Stimulated activated CD4-positive, alpha-beta T cell treated with anti-CD3 and anti-CD28 coated beads, TNF-alpha, amount 100 ng/mL, for 4 hours (primary cell): ENCODE measurements at places on chromosomes 2 and 18.

- peak; percentile 40 for DNase-seq
Measured at GRCh38 chr2:109143214-109144187, 14.5 kb downstream of the SH3RF3 start.

DNA sequence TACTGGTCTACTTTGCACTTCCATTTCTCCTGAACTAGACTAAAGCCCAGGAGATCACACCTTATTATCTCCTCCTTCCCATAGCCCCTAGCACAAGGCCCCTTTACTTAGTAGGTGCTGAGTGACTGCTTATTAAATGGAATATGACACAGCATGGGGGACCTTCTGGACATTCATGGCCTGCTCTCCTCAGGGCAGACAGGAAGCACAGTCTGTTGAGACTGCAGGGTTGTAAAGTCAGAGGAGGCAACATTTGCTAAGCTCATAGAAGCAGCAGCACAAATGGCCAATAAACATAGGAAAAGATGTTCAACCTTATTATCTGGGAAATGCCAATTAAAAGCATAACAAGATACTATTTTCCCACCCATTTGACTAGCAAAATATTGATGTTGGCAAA is 75.3 kb downstream of the DNMT3A start:
- DNase-seq: no peak

GRCh38 chr2:178912416-178913048 is 105.3 kb upstream of the TTN start:
- DNase-seq: no peak

GRCh38 chr18:33269223-33269622 is 171.3 kb downstream of the CCDC178 start:
- no peak for DNase-seq

GRCh38 chr2:182715121-182715891 is 751 bp upstream of the DNAJC10 start:
- DNase-seq: no peak

- DNase-seq: no peak
Measured at GRCh38 chr2:12931186-12931844, 214.6 kb downstream of the TRIB2 start.

GRCh38 chr18:75790111-75790510 is 362.6 kb upstream of the SMIM21 start:
- DNase-seq: no peak

DNA sequence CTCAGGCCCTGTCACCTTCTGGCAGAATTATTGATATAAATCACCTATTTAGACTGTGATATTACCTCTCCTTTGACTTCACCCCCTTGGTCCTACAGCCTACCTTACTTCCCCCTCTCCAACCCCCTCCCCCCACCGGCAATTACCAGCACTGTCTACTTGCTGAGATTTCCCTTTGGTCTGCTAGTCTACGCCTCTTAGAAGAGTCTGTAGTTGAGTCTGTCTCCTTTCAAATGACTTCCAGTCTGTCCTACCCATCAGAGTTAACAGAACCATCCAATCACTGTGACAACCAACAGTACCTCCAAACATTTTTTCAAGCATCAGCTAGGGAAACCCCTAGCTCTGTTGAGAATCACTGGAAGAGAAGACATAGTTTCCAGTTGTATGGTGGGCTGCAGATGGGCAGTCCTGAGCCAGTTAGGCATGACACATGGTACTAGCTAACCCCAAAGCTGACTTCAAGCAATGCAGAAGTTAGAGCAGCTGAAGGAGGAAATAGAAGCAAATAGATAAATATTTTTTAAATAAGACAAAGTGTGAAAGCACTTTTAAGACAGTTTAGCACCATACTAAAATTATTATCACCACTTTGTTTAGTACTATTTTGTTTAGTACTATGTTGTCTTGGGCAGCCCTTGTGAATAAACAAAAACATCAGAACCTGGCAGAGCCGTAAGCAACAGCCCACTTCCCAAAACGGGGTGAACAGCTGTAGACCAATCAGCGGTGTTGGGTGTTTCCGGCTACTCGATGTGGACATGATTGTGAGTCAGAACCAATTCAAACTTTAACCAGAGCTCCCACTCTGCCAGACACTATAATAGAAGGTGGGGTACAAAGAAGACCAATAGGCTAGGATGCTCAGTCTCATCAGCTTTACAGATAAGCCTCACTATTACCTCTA is 2.7 kb upstream of the ASNSD1 start:
- DNase-seq: no peak

GRCh38 chr2:174996622-174997021 is 8.6 kb downstream of the CHN1 start:
- no peak for DNase-seq

DNA sequence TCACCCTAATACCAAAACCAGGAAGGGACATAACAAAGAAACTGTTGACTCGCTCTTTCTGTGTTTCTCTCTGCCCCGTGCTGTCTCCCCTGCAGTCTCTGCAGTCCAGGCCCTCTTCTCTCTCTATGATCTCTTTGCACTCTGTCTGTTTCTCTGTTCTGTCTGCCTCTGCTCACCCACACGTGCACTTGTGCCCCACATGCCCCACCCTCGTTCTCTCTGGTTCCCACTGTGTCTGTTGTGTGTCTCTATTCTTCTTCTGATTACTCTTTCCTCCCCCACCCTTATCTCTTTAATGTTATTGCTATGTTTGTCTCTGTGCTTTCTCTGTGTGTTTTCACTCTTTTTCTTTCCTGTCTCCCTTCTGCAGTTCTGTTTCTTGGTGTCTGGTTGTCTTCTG is 54.0 kb downstream of the NAT8 start:
- DNase-seq: no peak

GRCh38 chr2:66346231-66346664 is 88.7 kb upstream of the MEIS1 start:
- DNase-seq: no peak

DNA sequence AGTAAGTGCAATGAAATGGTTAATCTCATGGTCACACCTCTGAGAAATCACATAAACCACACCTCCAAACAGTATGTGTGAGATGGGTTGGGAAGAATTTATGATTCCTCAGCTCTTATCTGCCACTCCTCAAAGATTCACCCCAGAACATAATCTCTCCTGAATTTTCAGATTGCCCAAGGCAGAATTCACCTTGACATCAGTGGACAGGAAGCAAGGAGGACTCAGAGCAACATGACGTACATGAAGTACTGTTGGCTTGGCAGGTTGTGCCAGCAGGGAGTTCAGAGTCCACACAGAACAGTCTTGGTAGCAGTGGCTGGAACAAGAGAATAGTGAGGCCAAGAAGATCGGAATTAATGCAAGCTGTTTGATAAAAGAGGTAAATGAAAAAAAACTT is 31.7 kb upstream of the CYBRD1 start:
- no peak for DNase-seq

DNA sequence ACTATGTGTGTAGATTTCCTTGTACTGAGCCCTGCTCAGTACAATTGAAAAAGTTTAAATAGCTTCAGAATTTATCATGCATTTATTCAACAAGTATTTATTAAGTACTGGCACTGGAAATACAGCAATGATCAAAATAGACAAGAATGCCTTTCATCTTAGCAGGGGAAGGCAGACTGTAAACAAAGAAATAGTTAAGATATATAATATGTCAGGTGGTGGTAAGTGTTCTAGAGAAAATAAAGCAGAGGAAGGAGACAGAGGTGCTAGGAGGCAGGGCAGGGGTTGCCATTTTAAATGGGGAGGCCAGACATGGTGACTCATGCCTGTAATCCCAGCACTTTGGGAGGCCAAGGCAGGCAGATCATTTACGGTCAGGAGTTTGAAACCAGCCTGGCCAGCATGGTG is 13.6 kb upstream of the LIPG start:
- no peak for DNase-seq

GRCh38 chr2:25697559-25698341 is 24.4 kb upstream of the DTNB start:
- DNase-seq: no peak

DNA sequence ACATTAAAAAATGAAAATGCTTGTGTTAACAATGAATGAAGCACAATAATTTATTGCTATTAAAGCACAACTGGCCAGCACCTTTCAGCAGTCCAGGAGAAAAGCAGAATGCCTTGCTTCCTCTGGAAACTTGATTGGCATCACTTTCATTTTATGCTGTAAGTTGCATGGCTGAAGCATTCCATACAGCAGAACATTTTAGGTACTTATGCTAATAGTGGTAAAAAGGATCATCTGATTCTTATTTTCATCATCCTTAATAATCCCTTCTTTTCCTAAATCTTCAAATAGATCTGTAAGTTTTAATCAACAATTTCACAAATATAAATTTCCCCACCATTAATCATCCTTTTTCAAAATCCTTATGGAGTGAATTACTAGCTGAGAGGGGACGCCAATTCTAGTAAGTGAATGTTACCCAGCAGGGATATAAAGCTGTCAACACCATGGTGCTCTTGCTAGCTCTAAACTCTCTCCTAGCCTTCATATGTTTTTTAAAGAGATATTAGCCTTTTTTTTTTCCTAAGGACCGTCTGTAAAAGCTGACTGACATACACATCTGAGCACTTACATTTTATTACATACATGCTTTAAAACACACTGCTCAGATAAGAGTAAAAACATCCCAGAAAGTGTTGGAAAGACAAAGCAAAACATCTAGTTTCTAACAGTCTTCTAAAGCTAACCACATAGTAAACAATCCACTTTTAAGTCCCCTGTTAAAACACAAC is 5.3 kb downstream of the SATB2 start:
- no peak for DNase-seq

DNA sequence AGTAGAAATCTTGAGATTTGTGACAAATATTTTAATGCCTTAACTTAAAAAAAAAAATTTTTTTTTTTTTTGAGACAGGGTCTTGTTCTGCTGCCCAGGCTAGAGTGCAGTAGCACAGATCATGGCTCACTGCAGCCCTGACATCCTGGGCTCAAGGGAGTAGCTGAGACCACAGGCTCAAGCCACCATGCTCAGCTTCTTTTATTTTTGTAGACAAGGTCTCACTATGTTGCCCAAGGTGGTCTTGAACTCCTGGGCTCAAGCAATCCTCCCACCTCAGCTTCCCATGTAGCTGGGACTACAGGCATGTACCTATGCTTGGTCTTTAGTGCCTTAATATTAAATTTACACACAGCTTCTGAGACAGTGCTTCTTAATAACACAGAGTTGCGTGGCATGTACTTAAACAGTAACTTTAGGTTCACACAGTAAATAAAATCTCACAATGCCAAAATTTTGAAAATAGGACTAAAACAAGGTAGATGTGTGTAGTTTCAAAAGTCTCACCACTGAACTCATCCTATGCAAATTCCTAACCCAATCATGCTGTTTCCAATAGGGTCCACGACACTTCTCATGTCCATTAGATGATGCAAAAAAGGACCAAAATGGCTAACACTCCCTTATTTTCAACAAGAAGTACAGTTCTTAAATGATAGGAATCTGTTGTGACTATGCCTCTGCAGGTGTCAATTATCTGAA is 4.1 kb downstream of the HSPD1 start:
- DNase-seq: no peak

GRCh38 chr2:62489162-62489561 is 16.8 kb downstream of the TMEM17 start:
- no peak for DNase-seq

GRCh38 chr2:61262699-61263098 is 100.7 kb downstream of the C2orf74 start:
- DNase-seq: no peak

GRCh38 chr2:48852938-48853337 is 97.4 kb upstream of the LHCGR start:
- no peak for DNase-seq

DNA sequence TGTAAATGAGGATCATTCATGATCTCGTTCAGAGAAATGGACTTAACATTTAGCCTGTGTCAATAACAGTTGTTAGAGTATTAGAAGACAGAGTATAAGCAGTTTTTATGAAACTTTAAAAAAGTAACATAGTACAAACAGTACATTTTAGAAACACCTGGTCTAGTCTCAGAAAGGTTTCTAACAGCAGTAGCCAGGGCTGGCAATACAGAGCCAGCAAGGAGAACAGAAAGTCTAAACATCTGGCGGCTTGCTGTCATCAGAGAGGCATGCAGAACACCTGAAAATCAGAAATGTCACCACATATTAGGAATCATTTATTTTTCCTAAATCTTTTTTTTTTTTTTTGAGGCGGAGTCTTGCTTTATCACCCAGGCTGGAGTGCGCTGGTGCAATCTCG is 50.1 kb downstream of the RPL31 start:
- DNase-seq: no peak

DNA sequence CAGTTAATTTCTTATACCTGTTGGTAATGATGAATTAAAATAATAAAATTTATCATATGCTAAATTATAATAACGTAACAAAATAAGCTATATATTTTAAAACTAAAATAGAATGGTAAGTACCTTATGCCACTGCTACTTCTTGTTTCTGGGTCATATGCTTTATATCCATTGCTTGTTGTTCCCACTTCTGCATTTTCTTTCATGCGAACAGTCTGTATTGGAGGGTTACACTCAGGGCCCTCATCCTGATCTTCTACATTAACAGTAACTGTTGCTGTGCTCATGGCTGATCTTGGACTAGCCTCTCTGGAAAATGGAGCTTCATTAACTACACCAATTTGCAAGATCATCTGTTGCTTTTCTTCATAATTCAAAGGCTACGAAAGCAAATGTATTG is 22.2 kb downstream of the DSC2 start:
- DNase-seq: no peak

GRCh38 chr2:62013641-62014040 is 108.2 kb downstream of the COMMD1 start:
- DNase-seq: no peak

DNA sequence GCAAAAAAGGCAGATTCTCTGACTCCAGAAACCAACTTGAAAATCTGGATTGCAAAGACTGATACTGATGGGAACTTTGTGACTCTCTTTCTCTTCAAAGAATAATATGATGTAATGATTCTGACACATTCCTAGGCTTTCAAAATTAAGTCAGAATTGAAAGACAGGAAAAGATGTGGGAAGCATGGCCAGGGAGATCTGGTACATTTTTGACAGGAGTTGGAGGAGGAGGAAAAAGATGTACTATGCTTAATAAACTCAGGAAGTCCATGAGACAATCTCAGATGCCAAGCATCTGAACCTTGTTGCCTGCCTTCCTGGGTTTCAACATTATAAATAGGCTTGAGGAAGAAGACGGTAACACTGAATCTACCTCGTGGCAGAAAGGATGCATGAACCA is 34.2 kb downstream of the KLF7 start:
- DNase-seq: no peak

DNA sequence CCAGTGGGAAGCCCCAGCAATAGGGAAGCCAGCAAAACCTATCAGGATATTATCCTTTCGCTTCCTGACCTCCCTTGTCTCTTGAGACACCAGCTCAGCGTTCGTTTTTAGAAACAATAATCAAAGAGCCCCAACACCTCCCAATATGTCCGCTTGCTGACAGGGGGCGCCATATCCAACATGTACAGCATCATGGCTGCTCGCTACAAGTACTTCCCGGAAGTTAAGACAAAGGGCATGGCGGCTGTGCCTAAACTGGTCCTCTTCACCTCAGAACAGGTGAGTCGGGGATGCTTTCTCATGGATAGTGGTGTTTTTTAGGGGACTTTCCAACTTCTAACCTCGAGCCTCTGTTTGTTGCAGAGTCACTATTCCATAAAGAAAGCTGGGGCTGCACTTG is 28.7 kb downstream of the GAD1 start:
- DNase-seq: no peak

- DNase-seq: no peak
Measured at GRCh38 chr2:118801151-118801550, 46.3 kb downstream of the EN1 start.

- DNase-seq: no peak
Measured at GRCh38 chr2:136324966-136325365, 207.0 kb upstream of the CXCR4 start.
